ENCODE measurements at places on chromosomes 2 and 18.

DNA sequence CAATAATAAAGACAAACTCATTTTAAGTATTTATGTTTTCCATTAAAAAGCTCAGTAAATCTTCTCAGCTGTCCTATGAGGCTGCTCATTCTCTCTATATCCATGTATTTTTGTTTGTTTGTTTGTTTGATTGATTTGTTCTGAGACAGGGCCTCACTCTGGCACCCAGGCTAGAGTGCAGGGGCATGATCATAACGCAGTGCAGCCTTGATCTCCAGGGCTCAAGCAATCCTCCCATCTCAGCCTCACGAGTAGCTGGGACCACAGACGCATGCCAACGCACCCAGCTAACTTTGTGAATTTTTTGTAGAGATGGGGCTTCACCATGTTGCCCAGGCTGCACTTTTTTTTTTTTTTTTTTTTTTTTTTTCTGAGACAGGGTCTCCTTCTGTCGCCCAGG, 5.6 kb downstream of the STRN start:
- H3K27ac ChIP-seq = no peak overlapping the region
- H3K36me3 ChIP-seq = no peaks in the 10 kb centered on the region
- no peaks in the 10 kb centered on the region for H3K27me3 ChIP-seq
- no peak overlapping the region for H3K4me3 ChIP-seq
- no peaks in the 10 kb centered on the region for H3K4me1 ChIP-seq

GRCh38 chr2:95325590-95326432, 28.7 kb downstream of the KCNIP3 start:
- H3K36me3 ChIP-seq = no peaks in the 10 kb centered on the region
- no peaks in the 10 kb centered on the region for H3K27me3 ChIP-seq
- DNase-seq = no peak
- H3K4me1 ChIP-seq = no peaks in the 10 kb centered on the region
- no peak overlapping the region for H3K4me3 ChIP-seq

DNA sequence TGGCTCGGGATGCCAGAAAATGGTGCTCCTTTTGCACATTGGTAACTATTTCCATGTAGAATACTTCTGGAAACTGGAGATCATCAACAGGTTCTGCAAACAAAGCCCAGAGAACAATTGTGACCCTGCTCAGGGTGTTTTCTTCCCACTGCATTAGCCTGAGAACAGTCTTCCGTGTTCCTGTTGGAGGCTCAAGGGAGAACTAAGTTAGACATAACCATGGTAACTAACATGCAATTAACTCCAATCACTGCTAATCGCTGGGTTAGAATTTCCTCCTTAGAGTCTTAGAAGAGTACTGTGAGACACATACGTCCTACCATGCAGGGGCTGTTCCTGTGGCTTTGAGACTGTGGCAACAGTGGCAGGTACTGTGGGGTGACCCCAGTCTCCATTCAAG, 36.0 kb upstream of the PDIA6 start:
- H3K27ac ChIP-seq = no peak overlapping the region
- H3K36me3 ChIP-seq = no peaks in the 10 kb centered on the region
- H3K27me3 ChIP-seq = no peaks in the 10 kb centered on the region
- DNase-seq = no peak
- no peaks in the 10 kb centered on the region for H3K4me1 ChIP-seq
- no peak overlapping the region for H3K4me3 ChIP-seq

DNA sequence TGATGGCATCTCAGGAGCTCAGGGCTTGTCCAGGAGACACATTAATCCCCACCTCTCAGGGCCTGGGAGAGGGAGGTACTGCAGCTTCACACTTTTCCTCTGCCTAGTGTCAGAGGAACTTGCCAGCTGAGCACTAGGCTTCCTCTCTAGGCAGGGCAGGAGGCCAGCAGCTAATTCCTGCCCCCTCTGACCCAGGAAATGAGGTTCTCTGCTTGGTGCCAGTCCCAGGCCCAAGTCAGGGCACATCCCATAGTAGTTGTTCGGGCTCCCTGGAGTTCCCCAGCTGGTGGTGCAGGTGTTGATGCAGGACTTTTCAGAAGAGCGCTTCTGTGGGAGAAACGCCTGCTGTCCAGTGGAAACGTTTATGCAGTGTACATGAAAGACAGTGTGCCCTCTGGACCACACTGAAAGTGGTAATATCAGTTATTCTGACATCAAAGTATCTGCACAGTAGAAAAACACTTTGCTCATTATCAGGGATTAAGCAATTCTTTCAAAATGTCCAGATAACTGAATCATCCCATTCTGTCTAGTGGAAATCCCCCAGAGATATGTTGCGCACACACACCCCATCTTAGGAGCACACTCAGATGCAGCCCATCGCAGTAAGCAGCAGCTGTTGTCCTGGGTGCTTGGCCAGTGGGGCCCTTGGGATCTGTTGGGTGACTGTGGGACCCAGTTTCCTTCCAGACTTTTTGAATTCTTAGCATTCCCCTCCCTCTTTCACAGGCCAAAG, 17.8 kb upstream of the SCLY start:
- H3K4me3 ChIP-seq = no peak overlapping the region
- no peaks in the 10 kb centered on the region for H3K27me3 ChIP-seq
- H3K4me1 ChIP-seq = no peaks in the 10 kb centered on the region
- H3K27ac ChIP-seq = no peak overlapping the region
- DNase-seq = no peak

- no peak overlapping the region for H3K4me3 ChIP-seq
- H3K27me3 ChIP-seq = no peaks in the 10 kb centered on the region
- DNase-seq = no peak
- H3K36me3 ChIP-seq = no peaks in the 10 kb centered on the region
- no peaks in the 10 kb centered on the region for H3K4me1 ChIP-seq
These were observed 237.8 kb upstream of the RAB6C start for GRCh38 chr2:129741623-129742022.

GRCh38 chr2:204452464-204453023, 92.7 kb upstream of the PARD3B start:
- no peaks in the 10 kb centered on the region for H3K36me3 ChIP-seq
- H3K4me1 ChIP-seq = peaks cover 7% of the 10 kb centered on the region
- H3K27me3 ChIP-seq = no peaks in the 10 kb centered on the region
- H3K27ac ChIP-seq = no peak overlapping the region
- no peak overlapping the region for H3K4me3 ChIP-seq
- DNase-seq = no peak

DNA sequence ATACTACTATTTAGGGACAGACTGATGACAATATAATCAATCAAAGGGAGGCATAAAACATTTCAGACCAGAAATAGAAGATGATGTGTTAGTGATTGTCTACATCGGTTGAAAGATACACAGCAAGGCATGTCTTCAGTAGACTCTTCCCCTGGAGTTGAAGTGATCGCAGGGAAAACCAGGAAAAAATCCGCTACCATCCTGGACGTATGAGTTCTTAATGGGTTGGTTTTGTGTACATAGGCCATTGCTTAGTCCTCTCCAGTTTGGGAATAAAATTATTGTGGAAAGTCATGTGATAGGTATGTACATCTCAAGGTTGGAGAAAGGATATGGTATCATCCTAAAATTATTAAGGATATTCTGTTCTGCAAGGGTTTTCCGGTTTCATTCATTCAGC, 4.3 kb downstream of the APCDD1 start:
- no peak overlapping the region for H3K27ac ChIP-seq
- no peaks in the 10 kb centered on the region for H3K4me1 ChIP-seq
- H3K36me3 ChIP-seq = no peaks in the 10 kb centered on the region

- H3K27me3 ChIP-seq = no peaks in the 10 kb centered on the region
- H3K27ac ChIP-seq = no peak overlapping the region
- H3K4me3 ChIP-seq = peak overlapping the region; percentile 85
- no peaks in the 10 kb centered on the region for H3K4me1 ChIP-seq
These were observed 1.4 kb downstream of the OST4 start for GRCh38 chr2:27069961-27070618.

DNA sequence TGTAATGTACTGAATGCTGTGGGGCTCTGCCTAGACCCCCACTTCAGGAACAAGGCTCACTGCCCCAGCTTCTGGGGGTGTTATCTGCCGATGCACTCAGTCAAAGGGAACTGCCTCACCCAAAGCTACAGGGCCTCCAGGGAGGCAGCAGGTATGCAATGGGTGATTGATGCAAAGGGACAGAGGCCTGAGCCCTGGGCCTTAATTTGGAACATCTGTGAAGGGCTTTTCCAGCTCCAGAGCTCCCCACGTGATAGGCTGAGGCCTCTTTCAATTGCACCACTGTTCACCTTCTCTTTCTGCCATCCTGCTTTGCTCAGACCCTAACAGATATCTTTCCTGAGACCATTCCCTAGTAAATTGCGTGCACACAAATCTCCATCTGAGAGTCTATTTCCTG, 131.0 kb downstream of the ATL2 start:
- peaks cover 3% of the 10 kb centered on the region for H3K4me1 ChIP-seq
- H3K27me3 ChIP-seq = no peaks in the 10 kb centered on the region
- DNase-seq = peak; percentile 4
- no peaks in the 10 kb centered on the region for H3K36me3 ChIP-seq
- H3K4me3 ChIP-seq = no peak overlapping the region

DNA sequence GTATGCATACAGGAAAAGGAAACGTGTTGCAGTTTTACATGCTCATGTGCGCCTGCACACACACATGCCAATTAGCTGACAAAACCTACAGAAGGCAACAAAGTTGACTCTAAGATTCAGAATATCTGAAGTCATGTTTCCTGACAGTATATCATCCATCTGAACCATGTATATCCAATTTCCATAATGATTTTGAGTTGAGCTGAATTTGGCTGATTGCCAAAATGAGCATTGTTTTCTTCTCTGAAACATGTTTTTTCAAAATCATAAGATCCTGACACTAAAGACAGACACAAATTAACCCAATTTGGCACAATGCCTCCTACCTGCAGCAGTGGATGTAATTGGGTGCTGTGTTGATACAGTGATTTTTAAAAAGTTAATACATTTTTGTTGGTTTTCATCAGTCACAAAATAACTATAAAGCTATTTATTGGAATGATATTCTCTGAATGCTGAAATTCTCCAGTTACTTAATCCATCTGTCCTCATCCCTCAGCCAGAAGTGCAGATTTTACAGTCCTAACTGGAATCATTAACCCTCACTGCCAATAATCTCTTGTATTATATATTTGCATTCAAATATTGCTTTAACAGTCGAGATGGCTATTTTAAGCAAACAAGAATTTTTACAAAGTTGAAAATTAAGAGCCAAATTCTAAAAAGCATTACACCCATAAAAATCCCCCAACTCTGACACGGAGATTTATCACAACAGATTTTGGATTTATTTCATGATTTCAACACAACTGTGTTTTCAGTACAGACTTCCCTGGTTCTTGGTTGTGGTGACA, 161.7 kb upstream of the LMAN1 start:
- DNase-seq = no peak
- H3K4me1 ChIP-seq = peaks cover 11% of the 10 kb centered on the region
- no peaks in the 10 kb centered on the region for H3K36me3 ChIP-seq
- H3K27me3 ChIP-seq = no peaks in the 10 kb centered on the region
- no peak overlapping the region for H3K27ac ChIP-seq

- DNase-seq = no peak
- no peaks in the 10 kb centered on the region for H3K27me3 ChIP-seq
- H3K27ac ChIP-seq = no peak overlapping the region
- H3K4me1 ChIP-seq = no peaks in the 10 kb centered on the region
These were observed 18.5 kb upstream of the RBBP8 start for GRCh38 chr18:22914633-22915032.

DNA sequence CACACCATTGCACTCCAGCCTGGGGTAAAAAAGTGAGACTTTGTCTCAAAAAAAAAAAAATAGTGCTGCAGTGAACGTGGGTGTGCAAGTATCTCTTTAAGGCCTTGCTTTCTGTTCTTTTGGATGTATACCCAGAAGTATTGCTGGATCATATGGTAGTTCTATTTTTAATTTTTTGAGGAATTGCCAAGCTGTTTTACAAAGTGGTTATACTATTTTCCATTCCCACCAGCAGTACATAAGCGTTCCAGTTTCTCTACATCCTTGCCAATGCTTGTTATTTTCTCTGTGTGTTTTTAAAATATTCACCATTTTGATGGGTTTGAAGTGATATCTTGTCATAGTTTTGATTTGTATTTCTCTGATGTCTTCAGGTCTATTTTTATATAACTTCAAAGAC, 13.1 kb downstream of the ARMC9 start:
- no peaks in the 10 kb centered on the region for H3K36me3 ChIP-seq
- no peak overlapping the region for H3K4me3 ChIP-seq
- no peak overlapping the region for H3K27ac ChIP-seq
- no peak for DNase-seq
- no peaks in the 10 kb centered on the region for H3K27me3 ChIP-seq

GRCh38 chr2:62076980-62077638, 118.8 kb upstream of the B3GNT2 start:
- no peak overlapping the region for H3K4me3 ChIP-seq
- no peak overlapping the region for H3K27ac ChIP-seq
- no peaks in the 10 kb centered on the region for H3K27me3 ChIP-seq

DNA sequence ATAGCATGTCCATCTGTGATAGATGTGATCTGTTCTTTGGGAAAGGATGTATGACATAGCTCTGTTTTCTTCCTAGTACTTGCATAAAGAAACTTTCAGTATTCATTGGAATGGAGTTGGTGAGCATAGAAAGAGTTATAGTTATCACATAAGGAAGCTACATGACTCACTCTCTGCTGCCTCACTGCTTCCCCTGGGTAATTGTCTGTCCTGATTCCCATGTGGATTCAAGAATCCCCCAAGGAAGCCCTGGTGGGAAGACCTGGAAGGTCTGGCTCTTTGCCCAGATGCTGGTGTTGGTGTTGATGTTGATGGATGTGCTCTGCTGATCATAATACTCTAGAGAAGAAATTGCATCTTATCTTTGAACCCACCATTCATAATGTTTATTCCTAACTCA, 60.6 kb downstream of the PTPN4 start:
- DNase-seq = no peak
- H3K4me3 ChIP-seq = no peak overlapping the region
- no peaks in the 10 kb centered on the region for H3K27me3 ChIP-seq
- H3K36me3 ChIP-seq = no peaks in the 10 kb centered on the region
- no peak overlapping the region for H3K27ac ChIP-seq

- H3K27ac ChIP-seq = no peak overlapping the region
- H3K27me3 ChIP-seq = no peaks in the 10 kb centered on the region
- H3K36me3 ChIP-seq = no peaks in the 10 kb centered on the region
- no peak overlapping the region for H3K4me3 ChIP-seq
These were observed 28.5 kb downstream of the TMEM131 start for GRCh38 chr2:97967216-97967592.

GRCh38 chr2:187390891-187391290, 57.2 kb downstream of the CALCRL start:
- H3K4me3 ChIP-seq = no peak overlapping the region
- no peaks in the 10 kb centered on the region for H3K27me3 ChIP-seq
- H3K4me1 ChIP-seq = no peaks in the 10 kb centered on the region
- H3K27ac ChIP-seq = no peak overlapping the region
- no peaks in the 10 kb centered on the region for H3K36me3 ChIP-seq
- DNase-seq = no peak

- H3K4me1 ChIP-seq = no peaks in the 10 kb centered on the region
- H3K36me3 ChIP-seq = no peaks in the 10 kb centered on the region
- no peak overlapping the region for H3K27ac ChIP-seq
- H3K27me3 ChIP-seq = no peaks in the 10 kb centered on the region
These were observed 313.0 kb upstream of the SLC39A10 start for GRCh38 chr2:195343942-195344530.
